ENCODE measurements at places on chromosomes 7 and 10.

DNA sequence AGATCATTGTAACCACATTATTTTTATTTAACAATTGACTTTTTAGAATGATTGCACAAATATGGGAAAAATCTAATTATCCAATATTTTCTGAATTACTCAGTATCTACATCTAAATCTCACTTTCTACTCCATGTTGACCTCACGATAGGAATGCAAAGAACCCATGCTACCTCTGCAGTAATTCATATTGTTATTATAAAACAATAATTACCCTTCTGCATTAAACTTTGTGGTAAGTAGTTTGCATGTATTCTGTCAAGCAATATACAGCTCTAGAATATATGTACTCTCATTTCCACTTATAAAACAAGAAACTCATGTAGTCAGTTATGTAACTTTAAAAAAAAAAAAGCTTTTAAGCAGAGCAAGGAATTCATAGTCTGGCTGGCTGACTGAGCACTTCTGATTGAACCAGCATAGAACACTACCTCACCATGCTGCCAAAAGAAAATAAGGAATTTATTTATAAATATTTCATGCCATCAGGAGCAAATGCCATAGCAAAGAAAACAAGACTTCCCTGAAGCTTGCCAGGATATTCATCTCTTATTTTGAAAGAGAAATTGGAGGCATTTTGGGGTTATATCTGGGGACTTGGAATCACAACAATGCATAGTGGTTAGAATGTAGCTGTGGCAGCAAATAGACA lies 895.7 kb downstream of the XPNPEP1 start:
- DNase-seq: no peak

DNA sequence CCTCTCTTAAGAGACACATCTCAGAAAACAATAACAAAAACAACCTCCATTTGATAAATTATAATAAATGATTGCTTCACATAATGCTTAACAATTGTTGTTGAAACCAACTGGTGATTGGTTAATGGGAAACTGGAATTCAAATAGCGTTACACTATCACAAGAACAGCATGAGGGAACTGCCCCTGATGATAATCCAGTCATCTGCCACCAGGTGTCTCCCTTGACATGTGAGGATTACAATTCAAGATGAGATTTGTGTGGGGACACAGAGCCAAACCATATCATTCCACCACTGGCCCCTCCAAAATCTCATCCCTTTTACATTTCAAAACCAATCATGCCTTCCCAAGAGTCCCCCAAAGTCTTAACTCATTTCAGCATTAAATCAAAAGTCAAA lies 375.9 kb downstream of the BMPER start:
- peak; percentile 12 for DNase-seq

- DNase-seq: no peak
Measured at GRCh38 chr10:110358869-110359629, 54.3 kb upstream of the SMNDC1 start.

- no peak for DNase-seq
Measured at GRCh38 chr10:26721561-26721960, 24.1 kb downstream of the PDSS1 start.

GRCh38 chr7:80977751-80978150 lies 58.9 kb upstream of the SEMA3C start:
- DNase-seq: no peak

GRCh38 chr10:96665306-96665705 lies 55.0 kb downstream of the PIK3AP1 start:
- DNase-seq: no peak

GRCh38 chr10:21494191-21495001 lies 31.1 kb downstream of the SKIDA1 start:
- DNase-seq: no peak

DNA sequence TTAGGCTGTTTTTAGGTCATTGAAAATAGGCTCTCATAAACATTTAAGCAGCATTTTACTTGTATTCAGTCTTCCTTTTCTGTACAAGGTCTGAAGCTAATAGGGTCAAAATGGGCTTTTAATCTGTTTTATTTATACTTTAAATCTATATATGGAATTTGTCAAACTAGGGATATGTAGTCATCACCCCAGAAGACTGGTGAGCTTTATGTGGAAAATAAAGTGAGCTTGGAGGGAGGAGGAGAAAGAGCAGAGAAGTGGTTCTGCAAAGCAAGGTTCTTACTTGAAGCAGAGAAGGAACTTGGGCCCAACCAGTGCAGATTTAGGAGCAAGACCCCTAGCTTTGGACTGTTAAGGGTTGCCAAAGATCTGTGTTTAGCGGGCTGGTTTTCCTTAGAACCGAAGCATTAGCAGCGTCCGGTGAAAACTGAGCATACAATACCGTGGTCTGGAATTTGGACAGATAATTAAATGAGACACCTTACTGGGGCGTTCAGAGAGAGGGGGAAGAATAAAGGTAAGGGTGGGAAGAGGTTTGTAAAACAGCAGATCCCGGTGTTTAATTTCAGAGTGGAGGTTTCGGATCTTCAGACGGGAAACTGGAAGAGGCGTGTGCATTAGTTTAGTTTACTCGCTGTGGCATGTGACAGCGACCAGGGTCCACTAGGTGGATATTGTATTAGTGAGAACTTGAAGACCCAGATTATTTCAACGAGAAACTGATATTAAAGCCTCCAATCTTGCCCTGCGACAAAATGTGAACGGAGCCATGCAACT lies 2.4 kb downstream of the BAMBI start:
- DNase-seq: no peak

- DNase-seq: no peak
Measured at GRCh38 chr7:143811-144453, 48.4 kb upstream of the FAM20C start.

DNA sequence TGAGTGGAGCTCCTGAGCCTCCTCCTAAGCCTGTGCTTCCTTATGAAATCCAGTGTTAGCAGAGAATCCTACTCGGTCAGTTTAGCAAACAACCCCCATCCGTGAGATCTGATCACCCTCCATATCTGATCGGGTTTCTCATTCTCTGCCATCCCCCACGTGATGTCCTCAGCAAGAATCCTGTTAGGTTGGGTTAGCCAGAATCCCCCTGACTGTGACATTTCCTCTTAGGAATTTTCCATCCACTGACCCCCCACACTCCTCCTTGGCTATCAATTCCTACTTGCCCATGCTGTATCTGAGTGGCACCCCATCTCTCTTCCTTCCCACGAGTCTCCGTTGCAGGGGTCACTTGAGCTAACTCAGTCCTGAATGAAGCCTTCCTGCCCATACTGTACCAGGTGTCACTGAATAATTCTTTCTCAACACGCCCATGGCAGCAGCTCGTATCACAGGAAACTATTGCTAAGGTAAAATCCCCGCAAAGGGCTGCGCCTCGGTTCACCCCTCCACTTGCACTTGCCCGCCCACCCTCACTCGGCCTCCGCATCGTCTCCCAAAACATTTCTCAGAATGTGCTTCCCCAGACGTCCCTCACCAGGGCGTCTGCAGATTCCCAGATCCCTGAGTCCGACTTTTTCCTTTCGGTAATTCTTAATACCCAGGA lies 44.1 kb downstream of the MYOF start:
- DNase-seq: no peak

- DNase-seq: no peak
Measured at GRCh38 chr10:92810934-92811532, 37.3 kb upstream of the EXOC6 start.

DNA sequence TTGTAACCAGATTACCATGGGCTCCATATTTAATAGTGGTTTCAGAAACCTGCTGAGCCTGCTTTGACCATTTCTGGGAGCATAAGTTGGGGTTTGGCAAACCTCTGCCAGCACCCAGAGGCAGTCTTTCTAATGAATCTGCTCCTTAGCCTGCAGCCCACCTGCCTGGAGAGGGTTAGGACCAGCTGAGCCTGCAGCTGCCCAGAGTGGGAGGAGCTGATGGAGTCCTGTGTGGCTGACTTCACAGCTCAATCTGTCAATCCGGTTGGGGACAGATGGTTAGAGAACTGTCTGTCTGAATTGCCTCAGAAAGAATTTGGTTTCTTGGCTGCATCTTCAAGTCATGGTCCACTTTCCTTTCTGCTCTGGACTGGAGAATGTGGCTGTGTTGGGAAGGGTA lies 444.6 kb downstream of the NRG3 start:
- no peak for DNase-seq

- no peak for DNase-seq
Measured at GRCh38 chr10:119457966-119458766, 84.4 kb downstream of the RGS10 start.

GRCh38 chr10:28442403-28442802 lies 90.5 kb upstream of the WAC start:
- DNase-seq: no peak

GRCh38 chr10:89518876-89519842 lies 16.2 kb downstream of the SLC16A12 start:
- DNase-seq: no peak

- no peak for DNase-seq
Measured at GRCh38 chr7:19928247-19928646, 154.8 kb upstream of the TMEM196 start.

DNA sequence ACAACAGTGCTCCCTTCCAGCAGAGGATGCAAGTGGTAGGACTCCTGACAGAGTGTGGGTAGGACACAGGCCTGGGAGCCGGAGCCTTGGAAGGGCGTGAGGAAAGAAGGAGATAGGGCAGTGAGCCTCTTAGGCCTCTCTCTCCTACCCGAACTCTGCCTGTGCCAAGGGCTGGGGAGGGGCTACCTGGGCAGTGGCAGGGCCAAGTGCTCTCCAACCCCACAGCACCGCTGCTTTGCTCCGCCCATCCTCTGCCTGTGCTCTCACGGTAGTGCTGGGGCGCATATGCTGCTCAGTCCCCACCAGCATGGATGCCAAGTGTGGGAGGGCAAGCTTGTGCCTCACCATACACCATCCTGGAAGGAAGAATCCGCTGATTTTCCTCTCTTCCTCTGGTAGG lies 7.5 kb downstream of the FAM131B start:
- no peak for DNase-seq

- DNase-seq: no peak
Measured at GRCh38 chr10:69963835-69964710, 88.6 kb upstream of the MACROH2A2 start.

- DNase-seq: no peak
Measured at GRCh38 chr7:112104120-112104519, 102.1 kb downstream of the DOCK4 start.

DNA sequence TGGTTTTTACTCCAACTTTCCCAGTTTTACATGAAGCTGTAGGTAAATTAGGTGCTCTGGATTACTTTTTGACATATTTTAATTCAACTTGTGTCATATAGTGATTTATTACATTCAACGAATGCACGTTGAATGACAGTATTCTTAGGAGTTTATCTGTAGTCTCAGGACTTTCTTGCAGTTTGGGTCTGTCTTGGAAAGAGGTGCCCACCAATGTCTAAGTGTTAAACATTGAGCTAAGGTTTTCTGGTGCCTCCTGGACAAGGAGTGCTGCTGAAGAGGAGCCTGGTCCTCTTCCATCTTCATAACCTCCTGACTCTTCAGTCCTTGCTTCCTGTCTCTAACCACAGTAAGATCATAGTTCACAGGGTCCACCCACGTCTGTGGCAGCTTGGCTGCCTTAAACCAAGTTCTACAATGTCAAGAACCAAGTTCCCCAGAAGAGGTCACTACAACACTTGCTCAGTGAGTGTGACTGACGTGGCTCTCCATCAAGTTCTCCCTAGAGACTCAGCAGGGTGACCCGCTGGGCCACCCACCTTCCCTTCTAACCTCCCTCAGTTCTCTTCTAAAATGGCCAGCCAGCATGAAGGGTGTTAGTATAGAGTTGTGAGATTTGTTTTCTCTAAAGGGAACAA lies 6.1 kb downstream of the NPY start:
- no peak for DNase-seq

GRCh38 chr10:80154978-80155695 lies 22.6 kb downstream of the PLAC9 start:
- no peak for DNase-seq

DNA sequence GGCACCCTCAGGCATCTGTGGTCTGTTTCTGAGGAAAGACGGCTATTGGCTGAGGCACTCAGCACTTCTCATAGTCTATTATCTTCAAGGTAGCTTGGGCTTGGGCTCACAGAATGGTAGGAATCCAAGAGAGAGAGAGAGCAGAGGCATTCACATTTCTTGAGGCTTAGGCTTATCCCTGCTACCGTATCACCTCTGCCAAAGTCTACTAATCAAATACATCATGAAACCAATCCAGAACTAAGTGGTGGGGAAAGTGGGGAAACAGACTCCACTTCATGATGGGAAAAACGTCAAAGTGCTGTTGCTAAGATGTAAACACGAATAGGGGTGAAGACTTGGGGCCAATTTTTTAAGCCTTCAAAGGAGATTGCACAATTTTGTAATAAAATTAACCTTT lies 271.1 kb upstream of the SEMA3D start:
- DNase-seq: no peak

- DNase-seq: no peak
Measured at GRCh38 chr10:895324-895723, 36.2 kb downstream of the LARP4B start.

- no peak for DNase-seq
Measured at GRCh38 chr7:20197837-20198236, 19.3 kb downstream of the MACC1 start.

GRCh38 chr7:146656988-146657387 lies 540.4 kb downstream of the CNTNAP2 start:
- DNase-seq: no peak

DNA sequence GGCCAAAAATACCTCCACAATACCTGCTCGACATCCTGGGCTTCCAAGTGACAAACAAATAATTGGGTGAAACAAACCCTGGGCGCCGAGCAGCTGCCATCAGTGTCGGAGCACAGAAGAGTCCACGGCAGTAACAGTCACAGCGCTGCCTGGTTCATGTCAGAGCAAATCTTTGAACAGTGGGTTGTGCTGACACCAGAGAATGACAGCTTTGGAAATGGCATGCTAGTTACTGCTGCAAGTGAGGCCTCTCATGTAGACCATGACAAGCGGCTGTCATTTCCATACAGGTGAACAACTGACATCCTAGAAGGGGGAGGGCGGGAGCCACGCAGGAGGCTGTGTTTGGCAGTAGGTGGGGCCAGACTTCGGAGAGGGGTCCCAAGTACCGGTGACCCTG lies 420.5 kb upstream of the GALNT17 start:
- DNase-seq: no peak

GRCh38 chr7:137940656-137941518 lies 61.0 kb downstream of the CREB3L2 start:
- DNase-seq: no peak

DNA sequence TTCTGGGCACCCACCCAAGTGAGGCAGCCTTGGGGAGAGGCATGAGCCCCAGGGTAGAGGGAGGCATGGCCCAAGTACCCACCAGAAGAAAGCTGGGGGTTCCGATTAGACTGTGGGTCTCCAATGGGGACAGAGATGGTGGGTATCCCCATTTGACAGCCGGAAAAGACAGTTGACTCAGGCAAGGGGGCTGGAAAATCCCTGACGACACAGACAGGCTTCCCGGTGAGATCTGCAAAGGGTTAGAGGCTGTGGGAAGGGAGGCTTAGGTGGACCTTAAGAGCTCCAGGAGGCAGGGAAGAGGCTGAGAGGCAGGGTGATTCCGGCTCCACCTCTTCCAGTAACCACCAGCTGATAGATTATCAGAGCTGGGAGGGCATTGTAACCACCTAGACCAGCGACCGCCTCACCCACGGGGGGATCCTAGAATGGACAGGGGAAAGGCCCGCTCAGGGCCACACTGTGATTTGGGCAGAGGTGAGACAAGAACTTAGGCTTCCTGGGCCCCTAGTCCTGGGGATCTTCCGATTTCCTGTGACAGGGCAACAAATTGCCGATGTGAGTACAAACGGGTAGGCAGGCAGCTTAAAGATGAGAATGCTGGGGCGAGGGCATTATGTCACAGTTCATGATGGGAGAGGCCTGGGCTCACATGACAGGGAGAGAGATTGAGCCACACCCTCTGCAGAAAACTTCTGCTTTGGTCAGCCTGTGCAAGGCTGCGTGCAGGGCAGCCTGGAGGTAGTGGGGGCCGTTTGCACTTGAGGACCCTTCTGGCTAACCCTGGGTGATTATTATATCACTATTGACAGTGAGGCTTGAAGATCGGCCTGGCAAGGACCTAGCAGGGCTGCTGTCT lies 5.4 kb downstream of the TBATA start:
- DNase-seq: no peak
